GM18507 (cell line): ENCODE measurements at places on chromosomes 5 and 9.

GRCh38 chr5:3684118-3684517 is 88.5 kb downstream of the IRX1 start:
- DNase-seq: no peak

GRCh38 chr5:133921979-133922378 is 46.4 kb downstream of the C5orf15 start:
- no peak for DNase-seq

- no peak for DNase-seq
These were observed 74.1 kb upstream of the PIK3R1 start for GRCh38 chr5:68141494-68141893.

DNA sequence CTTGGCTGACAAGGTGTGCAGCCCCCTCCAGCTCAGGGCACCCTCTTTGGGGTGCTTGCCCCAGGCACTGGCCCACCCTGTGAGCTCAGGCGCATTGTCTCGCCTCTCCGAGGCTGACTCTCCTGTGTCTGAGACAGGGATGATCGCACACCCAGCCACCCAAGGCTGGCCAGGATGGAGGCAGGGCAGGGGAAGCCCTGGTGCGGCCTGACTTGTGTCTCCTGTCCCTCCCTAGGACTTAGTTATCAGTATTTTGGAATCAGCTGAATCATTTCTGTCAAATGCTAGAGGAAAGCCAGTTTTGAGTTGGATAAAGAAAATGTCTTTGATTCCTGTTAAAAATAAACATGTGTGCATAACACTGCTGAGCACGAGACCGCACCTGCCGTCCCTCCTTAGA is 2.5 kb upstream of the DBH start:
- DNase-seq: no peak

GRCh38 chr9:129459547-129460322 is 161.2 kb downstream of the C9orf50 start:
- no peak for DNase-seq

- no peak for DNase-seq
These were observed 72.5 kb downstream of the SEMA6A start for GRCh38 chr5:116502138-116502537.

DNA sequence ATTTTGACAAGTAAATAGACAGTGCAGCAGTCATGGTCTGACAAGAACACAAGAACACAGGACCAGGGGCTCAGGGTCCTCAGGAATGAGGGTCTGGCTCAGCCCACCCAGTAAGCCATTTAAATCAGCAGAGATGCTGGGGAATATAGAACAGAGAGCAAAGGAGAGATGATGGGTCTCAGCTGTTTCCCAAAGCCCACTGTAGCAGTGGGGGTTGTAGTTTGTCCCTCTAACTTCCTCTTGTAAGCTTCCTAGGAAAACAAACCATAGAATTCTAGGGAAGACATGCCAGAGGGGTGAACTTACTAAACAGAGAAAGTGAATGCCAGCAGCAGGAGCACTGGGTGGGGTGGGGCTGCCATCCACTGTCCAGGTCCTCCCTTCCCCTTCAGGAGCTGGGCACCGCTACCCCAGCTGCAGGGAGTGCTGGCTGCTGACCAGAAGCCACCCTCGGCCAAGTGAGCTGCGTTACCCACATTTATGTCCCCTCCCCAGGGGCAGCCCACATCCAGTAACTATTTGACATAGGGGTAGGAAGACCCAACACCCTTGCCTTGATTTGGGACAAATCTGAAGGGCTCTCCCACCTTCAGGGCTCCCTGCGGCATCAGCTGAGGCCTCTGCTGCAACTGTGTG is 41.6 kb downstream of the GABBR2 start:
- no peak for DNase-seq

DNA sequence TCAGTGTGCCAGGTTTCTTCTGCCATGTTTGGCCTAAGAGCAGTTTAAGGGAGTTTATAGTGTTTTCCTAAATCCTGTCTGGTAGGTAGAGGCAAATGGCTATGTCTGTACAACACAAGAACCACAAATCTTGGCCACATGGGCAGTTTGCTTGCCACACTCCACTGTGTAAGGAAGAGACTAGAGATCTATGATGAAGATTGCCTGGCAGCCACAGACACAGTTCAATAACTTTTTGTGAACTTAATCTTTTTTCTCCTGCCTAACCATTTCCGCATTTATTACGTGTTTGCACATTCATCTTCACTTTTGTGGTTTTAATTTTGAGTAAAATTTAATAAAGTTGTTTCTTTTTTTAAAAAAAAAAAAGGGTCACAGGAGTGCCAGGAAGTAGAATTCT is 5.8 kb downstream of the MFAP3 start:
- DNase-seq: no peak

- no peak for DNase-seq
These were observed 147.0 kb downstream of the SPOCK1 start for GRCh38 chr5:137352095-137352494.

DNA sequence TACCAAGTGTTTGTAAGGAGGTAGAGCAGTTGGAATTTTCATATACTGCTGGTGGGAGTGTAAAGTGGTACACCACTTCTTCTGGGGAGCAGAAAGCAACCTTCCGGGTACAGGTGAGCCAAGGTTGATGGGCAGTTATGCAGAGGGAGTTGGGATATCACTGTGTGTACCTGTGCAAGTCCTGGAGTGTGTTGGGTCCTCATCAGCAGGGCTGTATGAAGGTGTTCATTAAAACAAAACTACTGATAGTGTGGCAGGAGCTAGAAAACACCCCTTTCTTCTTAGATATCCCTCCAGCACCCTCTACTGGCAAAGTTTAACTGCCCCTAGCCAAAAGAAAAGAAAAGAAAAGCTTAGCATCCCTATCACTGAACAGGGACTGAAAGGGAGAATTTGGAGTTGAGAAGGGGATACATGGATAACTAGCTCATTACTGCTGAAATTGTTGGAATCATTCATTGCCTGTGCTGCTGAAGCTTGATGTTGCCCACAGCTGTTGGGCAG is 10.7 kb downstream of the MARCHF6 start:
- DNase-seq: no peak

DNA sequence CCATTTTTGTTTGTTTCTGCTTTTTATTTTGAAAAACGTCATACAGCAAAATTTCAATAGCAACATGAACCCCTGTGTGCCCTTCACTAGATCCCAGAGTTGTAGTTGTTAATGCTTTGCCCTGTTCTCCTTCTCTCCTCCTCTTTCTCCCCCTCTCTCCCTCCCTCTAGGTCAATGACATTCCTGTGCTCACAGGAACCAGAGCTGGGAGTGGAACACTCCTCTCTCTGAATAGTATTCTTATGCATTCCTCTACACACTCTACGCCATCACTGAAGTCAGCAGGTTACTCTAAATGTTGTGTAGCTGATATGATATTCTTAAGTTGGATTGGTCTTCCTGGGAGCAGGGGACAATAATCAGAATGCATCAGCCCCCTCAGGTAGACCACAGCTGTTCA is 243.4 kb downstream of the SYK start:
- no peak for DNase-seq

DNA sequence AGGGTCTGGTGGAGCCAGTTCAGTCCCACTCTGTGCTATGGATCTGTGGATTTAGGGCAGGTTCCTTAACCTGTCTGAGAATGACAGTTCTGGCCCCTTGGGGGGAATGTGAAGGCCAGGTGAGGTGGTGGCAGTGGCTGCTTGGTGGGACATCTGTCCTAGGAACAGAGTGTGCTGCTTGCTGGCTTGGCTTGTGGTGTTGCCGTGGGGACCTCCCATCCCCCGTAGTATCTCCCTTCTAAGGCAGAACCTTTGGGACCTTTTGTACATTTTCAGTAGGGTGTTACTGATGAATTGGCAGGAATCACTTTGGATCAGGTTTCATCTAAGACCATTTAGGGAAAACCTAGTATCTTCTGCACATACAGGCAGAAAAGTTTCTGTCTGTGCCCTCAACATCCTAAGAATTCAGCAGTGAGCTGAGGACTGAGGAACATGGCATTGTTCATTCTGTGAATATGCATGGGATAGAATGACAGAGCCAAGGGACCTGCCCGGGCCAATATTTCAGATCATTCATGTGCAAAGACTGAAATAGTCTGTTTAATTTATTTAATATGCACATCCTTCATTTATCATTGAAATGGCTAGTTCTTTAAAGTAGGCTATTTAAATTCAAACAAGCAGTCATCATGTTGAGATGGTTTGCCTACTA is 64.6 kb downstream of the WNK2 start:
- DNase-seq: no peak

GRCh38 chr5:143258559-143259253 is 144.8 kb downstream of the NR3C1 start:
- DNase-seq: no peak

DNA sequence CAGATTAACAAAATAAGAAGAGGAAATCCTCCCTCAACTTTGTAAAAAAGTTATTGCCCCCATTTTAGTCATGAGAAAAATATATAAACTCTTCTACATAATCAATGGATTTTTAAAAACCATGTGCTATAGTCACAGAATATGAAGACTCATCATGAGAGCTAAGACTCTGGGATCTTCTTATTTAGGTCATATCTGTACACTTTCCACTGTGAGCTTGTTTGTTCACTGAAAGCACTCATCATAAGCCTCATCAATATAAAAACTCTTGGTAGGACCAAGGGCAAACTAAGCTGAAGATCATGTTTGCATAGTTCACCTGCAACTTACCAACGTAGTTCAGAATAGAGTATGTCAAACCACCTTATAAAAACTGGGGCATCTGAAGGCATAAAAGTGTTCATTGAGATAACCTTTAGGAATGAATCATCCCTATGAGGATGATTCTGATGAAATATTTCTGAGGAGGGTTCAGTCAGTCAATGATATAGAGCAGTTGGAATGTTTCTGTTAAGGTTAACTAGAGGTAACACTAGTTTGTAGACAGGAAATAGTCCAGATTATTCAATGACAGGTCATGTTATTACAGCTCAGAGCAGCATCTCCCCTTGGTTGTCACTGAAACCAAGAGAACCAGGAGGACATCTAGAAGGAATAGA is 289.9 kb upstream of the SMC2 start:
- no peak for DNase-seq

GRCh38 chr5:128528637-128529255 is 9.3 kb downstream of the FBN2 start:
- no peak for DNase-seq

- no peak for DNase-seq
These were observed 10.5 kb downstream of the SLC38A9 start for GRCh38 chr5:55701462-55702103.

DNA sequence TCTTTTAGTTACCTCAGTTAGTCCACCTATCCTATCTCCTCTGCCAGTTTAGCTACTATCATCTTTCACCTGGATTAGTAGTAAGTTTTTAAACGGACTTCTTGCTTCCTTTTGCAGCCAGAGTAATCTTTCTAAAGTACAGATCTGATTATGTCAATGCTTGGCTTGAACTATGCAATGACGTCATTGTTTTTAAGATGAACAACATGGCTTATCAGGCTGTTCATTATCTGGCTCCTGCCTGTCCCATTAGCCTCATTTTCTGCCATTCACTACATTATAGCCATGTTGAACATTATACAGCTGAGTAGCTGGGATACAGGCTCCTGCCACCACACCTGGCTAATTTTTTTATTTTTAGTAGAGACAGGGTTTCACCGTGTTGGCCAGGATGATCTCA is 98.7 kb downstream of the RANBP17 start:
- no peak for DNase-seq

- DNase-seq: no peak
These were observed 44.2 kb upstream of the TDRD7 start for GRCh38 chr9:97367729-97368128.

DNA sequence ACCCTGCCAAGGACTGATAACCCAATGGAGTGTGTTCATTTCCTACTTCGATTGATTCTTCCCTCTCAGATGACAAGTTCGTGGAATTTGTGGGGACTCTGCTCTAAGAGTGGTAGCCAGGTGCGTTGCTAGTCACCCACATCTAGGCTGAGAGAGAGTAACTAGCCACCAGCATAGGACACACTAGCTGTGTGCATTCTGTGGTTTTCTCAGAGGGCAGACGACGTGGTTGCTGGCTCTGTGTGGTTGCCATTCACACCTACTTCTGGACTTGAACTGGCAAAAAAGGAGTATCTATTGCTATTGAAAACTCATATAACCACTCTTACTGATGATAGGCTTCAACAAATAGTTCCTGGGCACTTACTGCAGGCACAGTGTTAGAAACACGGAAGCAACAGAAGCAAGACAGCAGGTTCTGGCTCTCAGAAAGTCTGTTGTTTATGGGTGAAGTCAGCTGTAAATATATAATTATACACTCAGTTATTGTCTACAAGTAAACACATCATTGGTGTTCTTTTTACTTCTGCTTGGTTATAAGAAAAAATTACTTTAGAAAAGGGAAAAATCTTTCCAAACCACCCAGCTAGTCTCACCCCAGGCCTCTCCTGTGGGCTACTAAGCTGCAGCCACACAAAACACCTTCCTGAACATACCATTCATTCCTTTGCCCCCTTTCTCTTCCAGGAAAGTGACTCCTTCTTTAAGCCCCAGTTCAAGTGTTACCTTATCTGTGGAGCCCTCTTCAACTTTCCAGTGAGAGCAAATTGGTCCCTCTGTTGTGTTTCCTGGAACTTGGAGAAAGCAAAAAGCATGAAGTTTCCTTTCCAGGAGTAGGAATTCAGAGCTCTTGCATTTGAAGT is 151.1 kb upstream of the HAPLN1 start:
- DNase-seq: no peak
